ENCODE measurements at places on chromosomes 7 and 10.

GRCh38 chr7:37918526-37918925 lies 1.9 kb upstream of the SFRP4 start:
- DNase-seq: no peak

GRCh38 chr10:47291682-47292081 lies 8.3 kb upstream of the GDF10 start:
- DNase-seq: no peak

DNA sequence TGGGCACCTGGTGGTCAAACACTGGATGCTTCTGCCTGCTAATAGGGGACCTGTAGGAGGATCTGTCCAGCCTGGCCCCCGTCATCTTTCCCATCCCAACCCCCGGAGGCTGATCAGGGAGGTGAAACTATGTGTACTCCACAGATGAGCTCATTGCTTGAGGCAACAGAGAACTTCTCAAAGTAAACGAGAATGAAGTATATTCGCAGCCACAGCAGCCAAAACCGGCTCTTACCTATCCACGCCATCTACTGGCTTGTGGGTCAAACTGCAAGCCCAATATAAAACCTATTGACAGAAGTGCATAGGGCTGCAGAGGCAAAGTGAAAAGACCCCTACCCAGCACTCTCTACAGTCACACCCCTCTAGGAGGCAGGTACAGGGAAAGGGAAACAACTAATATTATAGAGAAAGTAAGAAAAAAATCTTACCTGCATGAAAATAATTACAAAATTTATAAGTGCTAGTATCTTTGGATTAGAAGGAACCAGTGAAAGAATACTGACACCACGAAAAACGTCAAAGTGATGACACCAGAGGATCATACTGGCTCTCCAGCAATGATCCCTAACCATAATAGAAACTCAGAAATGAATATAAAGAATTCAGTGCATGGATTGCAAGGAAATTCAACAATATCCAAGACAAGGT lies 973.5 kb downstream of the ANKRD7 start:
- DNase-seq: no peak

DNA sequence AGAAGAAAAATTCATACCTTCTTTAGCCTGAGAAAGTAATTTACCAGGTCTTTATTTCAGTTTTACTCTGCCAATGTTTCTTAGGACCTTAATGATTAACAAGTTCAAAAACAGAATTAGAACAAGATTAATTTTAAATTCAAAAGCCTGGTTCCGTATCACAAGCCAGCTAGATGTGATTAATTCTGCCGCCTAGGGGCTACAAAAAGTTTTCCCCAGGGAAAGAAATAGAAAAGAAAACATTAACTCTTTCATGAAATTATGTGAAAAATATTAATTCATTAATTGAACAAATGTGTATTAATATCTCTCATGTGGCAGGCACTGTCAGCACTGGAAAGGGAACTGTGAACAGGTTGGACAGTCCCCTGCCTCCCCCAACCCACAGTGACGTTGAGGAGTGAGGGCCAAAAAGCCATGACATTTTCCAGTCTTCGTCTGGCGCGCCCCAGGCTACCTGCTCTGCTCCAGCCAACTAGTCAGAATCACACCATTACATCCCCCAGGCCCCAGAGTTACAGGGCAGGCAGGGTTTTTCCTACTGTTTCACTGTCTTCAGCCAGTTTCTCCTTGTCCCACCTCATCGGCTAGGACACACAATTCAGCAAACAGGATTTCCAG lies 20.1 kb downstream of the TMEM176A start:
- DNase-seq: no peak

All from posterior cingulate gyrus (tissue), 11 donors.